NCI-H1694 treated with DMSO at 0.1 percent for 48 hours (cell line): ENCODE measurements at places on chromosomes 6 and 20.

GRCh38 chr20:17227219-17227575 is 357 bp downstream of the PCSK2 start:
- DNase-seq, result no peak

DNA sequence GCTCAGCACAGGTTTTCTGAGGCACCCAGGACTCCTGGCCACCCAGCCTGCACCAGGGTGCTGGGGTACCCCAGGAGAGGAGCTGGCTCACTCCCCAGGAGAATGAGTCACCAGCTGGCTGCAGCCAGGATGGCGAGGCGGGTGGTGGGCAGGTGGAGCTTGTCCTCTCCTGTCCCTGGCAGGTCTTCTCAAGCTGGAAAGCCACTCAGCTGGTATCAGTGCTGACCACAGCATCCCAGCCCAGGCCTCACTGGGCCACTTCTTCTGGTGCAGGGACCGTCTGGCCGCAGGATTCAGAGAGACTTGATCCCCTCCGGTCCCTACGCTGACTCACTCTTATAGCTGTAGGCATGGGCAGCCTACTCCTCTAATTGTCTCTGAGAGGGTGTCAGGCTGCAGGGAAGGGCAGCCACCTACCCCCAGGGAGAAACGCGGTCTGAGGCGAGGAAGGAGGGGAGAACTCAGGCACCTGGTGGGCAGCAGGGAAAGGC is 22.2 kb downstream of the TFEB start:
- no peak for DNase-seq

DNA sequence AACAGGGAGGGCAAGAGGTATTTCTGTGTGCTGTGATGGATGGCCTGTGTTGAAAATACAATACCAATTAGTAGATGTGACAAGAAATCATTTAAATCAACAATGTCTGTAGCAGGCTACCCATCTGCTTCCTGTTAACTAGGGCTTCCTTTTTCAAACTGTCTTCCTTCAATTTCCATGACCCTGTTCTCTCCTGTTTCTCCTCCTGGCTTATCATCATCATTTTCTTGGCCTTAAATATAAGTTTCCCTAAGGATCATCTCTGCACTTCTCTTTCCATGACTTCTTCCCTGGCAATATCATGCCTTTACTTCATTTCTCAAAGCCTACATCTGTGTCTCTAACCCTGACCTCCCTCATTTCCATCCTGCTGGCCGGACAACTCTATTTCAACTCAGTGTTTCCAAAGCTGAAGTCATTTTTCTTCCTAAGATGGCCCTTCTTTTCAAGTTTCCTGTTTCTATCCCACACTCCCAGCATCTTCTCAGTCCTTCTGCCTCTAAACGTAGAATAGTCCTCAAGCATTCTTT is 18.2 kb downstream of the ZC2HC1B start:
- DNase-seq, result no peak

GRCh38 chr6:162674452-162674851 is 53.1 kb downstream of the PRKN start:
- no peak for DNase-seq
